ENCODE measurements at places on chromosomes 4 and X.
A peak's percentile ranks its signal among the peaks of the same experiment; 100 is the strongest.

DNA sequence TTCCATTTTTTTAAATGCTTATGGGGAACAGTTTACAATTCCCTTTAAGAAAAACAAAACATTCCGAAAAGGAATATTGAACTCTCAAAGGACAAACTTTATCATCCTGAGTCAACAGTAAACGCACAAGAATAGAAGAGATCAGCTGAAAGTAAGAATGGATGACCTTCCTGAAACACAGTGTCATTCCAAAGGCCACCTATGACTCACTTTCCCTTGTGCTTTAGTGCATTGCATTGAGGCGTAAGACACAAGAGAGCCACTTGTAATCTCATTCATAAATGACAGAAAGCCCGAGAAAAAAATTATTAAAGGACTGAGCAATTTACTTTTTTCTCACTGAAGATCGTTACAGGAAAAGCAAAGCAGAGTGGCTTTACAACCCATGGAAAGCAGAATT lies 1062.4 kb upstream of the DIAPH2 start:
- DNase-seq = no peak

- DNase-seq = no peak
These were observed 277.8 kb upstream of the EMCN start for GRCh38 chr4:100795581-100795980.

DNA sequence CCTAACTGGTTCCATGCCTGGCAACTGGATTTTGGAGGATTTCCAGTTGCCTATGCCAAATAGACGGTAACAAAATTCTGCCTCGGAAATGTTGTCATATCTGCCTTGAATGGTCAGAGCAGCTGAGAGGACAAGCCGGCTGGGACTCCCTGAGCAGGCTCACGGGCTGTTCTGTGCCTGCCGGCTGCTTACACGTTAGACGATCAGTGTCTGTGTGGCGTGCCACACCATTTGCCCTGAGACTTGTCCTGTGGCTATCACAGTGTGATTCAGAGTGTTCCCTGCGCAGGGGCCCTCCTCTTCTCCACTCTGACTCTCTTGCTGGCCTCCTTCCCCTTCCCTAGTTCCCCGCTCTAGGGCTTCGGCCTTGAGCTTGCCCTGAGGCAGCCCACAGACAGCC lies 42.4 kb downstream of the RAI2 start:
- DNase-seq = no peak

GRCh38 chrX:8749697-8750096 lies 17.8 kb upstream of the ANOS1 start:
- no peak for DNase-seq

DNA sequence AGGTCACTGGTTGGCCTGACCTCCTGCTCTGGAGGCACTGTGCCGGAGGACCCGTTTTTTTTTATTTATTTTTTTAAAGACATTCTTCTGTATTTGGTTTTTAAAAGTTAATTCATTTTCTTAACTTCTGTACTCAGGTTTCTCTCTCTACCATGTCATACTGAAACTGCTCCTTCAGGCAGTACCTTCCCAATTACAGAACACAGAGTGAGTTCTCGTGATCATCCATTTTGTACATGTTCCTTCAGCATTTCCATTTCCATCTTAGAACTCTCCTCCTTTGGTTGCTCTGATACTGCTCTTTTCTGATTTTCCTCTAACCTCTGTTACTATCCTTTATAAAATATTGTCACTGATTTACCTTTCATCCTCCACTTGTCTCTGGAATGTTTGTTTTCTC lies 17.9 kb downstream of the UBE2K start:
- DNase-seq = no peak

DNA sequence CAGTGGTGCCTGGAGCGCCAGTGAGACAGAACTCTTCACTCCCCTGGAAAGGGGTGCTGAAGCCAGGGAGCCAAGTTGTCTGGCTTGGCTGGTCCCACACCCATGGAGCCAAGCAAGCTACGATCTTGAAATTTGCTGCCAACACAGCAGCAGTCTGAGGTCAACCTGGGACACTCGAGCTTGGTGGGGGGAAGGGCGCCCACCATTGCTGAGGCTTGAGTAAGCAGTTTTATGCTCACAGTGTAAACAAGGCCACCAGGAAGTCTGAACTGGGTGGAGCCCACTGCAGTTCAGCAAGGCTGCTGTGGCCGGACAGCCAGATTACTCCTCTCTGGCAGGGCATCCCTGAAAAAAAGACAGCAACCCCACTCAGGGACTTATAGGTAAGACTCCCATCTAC lies 149.5 kb downstream of the EDA2R start:
- no peak for DNase-seq

GRCh38 chr4:33037464-33037863 lies 2317.3 kb downstream of the PCDH7 start:
- no peak for DNase-seq

DNA sequence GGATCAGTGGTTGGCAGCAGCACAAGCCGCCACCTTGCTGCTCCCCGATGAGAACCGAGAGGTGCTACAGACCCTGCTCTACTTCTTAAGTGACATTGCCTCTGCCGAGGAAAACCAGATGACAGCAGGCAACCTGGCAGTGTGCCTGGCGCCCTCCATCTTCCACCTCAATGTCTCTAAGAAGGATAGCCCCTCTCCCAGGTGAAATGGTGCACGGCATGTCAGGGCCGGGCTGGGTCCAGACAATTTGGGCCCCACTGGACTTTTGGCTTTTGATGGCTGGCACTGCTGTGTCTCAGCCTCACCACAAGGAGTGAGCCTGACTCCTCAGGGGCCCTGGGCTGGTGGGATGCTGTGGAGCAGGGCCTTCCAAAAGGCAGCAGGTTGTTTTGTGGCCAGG lies 74.1 kb downstream of the STARD8 start:
- no peak for DNase-seq

GRCh38 chr4:109675181-109675580 lies 28.1 kb downstream of the CASP6 start:
- DNase-seq = no peak

DNA sequence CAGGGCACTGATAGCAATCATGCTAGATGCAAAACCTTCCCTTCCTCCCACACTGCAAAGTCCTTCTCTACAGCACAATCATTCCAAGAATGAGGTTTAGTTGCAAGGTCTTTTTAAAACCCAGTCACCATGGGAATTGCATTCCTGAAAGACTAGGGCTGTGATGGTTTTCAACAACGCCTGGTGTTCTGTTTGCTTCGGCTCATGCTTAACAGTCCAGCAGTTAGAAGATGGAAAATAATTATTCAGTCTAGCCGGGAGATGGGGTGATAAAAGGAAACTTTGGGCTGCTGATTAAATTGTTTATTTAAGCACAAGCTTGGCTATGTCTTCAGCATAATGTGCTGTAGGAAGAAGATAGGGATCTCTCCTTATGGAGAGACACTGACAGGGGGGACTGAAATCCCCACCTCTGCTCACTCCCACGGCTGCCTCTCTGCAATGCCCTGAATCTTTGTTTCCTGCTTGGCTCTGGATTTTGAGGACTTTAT lies 211.4 kb downstream of the MID1IP1 start:
- DNase-seq = peak; percentile 1

GRCh38 chr4:155207534-155208257 lies 740 bp upstream of the NPY2R start:
- no peak for DNase-seq

GRCh38 chrX:150486011-150486410 lies 82.4 kb upstream of the MTM1 start:
- peak; percentile 74 for DNase-seq

DNA sequence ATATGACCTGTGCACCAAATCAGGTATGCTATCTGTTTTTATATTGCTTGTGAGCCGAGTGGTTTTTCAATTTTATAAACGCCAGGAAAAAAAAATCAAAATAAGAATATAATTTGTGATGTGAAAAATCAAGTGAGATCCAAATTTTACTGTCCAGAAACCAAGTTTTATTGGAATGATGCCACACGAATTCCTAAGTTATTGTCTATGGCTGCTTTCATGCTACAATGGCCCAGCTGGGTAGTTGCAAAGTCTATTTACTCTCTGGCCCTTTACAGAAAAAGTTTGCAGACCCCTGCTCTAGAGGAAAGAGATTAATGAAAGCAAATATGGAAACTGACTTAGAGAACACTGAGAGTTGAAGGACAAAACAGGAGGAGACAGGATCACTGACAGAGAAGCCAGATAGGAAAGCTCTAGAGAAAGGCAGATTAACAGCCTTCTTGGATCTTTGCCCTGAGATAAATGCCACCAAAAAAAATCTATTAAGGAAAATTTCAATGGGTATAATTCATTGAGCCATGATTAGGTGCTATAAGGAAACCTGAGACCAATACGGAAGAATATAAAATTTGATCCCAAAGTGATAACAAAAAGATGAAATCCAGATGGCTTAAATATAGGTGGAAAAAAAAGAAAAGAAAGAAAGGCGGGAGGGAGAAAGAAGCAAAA lies 29.8 kb downstream of the PRSS12 start:
- DNase-seq = no peak

DNA sequence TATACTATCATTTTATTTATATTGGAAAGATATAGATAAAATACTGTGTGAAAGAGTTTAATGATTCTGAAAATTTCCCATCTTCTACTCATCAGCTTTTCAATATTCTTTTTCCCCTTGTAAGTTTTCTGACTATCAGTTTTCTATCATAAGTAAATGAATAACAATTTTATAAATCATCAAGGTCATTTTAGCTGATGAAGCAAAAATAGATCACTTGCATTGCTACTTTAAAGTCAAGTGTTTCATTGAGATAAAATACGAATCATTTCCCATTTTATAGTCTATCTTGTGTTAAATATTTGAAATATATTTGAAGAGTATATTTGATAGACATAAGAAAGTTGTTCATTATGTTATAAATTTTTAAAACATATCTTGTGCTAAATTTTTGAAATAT lies 811.0 kb upstream of the GALNTL6 start:
- DNase-seq = no peak

DNA sequence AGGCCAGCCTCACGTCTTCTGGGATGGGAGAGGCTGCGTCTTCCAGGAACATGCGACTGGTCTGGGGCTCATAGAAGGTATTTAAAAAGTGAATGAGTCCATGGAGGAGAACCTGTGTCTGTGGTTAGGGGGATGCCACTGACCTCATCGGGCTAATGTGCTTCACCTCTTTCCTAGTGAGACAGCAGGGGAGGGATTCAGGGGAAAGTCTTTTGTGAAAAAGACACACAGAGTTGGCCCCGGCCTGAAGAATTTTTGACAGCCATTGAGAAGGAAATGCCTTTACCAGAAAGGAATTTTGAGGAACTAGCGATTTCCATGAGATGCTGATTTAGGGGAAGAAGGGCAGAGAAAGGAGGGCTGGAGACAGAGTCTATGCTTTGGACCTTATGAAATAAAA lies 11.0 kb upstream of the C4orf50 start:
- DNase-seq = no peak
